Calu3 (cell line): ENCODE measurements at places on chromosomes 1 and 21.

- no peak for DNase-seq
Observed at GRCh38 chr1:178940068-178940765, 69.3 kb upstream of the ANGPTL1 start.

GRCh38 chr1:153261281-153262069, 2.0 kb downstream of the LORICRIN start:
- DNase-seq = peak; percentile 21

DNA sequence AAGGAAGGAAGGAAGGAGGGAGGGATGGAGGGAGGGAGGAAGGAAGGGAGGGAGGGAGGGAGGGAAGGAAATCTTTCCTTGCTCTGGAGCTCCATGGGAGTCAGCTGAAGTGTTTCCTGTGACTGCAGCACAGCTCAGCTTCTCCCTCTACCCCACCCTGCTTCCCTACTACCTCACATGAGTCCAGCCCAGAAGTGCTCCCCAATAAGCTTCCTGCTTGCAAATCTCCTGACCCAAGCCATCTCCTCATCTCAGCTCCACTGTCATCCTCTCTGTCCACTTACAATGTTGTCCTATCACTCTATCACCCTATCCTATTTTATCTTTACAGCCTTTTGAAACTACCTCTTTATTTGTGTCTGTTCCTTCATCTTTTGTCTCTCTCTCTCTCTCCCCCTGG, 52.9 kb upstream of the SSBP3 start:
- no peak for DNase-seq

GRCh38 chr1:220726634-220727033, 21.5 kb upstream of the MTARC2 start:
- no peak for DNase-seq

DNA sequence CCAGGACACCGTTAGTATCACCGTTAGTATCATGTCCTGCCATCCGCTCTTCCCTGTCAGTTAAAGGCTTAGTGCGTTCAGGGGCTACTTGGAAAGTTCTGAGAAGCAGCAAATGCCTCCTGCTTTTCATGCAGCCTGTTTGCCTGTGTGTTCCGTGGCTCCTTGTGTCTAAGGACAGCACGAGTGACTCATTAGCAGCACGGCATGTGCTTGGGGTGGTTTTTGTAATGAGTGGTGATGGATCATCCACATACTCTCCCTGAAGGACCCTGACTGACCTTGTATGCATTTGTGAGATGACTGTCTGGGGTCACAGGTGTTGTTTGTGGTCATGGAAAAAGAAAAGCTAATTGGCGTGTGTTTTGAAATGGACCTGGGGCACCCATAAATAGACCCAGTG, 221.9 kb downstream of the PBX1 start:
- DNase-seq = no peak

GRCh38 chr1:232880354-232880753, 70.1 kb upstream of the NTPCR start:
- peak; percentile 47 for DNase-seq

- DNase-seq = no peak
Observed at GRCh38 chr1:248816042-248816851, 9.5 kb downstream of the SH3BP5L start.

DNA sequence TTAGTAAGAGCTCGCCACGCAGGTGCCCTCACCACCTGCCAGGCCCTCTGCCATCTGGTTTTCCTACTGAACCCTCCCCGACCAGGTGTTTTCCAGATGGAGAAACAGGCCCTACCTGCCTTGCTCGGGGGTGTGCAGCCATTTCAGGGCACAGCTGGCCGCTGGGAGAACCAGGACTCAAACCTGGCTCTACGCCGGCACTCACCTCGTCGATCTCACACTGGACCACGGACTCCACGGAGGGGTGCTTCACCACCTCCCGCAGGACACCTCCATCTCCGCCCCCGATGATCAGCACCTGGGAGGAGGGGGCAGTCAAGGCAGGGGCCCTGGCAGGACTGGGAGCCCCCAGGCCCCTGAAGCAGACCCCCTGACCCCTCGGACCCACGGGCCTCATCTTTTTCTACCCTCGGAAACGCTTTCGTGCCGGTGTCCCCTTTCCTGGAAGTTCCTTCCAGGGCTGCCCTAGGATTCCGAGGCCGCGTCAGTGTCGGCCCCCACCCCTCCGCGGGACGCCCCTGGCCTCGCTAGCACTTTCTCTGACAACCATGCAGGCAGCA, 1.1 kb downstream of the SRM start:
- no peak for DNase-seq

DNA sequence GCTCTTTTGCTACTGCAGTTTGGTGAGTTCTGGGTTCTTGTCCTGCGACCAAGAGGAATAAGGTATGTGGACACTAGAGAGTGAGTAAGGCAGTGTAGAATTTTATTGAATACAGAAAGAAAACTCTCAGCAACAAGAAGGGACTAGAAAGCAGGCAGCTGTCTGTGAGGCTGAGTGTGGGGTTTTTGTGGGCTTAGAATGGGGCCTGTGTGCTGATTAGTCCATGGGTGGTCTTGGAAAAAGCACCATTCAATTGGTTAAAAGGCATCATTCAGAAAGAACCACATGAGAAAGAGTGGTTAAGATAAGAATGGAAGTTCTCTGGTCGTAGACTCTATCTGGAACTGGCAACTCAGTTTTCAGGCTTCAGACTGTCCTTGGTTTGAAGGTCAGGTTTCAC, 298.8 kb downstream of the TGFB2 start:
- no peak for DNase-seq

DNA sequence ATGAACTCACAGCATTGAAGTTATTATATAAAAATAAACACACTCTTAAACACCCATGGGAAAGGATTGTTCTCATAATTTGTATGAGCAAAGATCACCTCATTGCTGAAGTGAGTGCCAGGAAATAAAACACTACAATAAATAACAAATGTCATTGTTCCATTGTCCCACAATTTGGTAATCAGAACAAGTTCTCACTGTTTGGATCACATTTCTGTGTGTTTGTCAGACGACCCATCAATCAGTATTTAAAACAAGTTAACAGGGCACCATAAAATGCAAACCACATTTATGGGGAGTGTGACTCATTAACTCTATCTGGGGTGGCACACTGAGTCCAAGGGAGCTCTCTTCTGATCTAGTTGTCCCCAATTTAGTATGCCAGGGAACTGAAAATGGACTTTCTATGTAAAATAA, 124.5 kb downstream of the PTPRC start:
- DNase-seq = no peak

DNA sequence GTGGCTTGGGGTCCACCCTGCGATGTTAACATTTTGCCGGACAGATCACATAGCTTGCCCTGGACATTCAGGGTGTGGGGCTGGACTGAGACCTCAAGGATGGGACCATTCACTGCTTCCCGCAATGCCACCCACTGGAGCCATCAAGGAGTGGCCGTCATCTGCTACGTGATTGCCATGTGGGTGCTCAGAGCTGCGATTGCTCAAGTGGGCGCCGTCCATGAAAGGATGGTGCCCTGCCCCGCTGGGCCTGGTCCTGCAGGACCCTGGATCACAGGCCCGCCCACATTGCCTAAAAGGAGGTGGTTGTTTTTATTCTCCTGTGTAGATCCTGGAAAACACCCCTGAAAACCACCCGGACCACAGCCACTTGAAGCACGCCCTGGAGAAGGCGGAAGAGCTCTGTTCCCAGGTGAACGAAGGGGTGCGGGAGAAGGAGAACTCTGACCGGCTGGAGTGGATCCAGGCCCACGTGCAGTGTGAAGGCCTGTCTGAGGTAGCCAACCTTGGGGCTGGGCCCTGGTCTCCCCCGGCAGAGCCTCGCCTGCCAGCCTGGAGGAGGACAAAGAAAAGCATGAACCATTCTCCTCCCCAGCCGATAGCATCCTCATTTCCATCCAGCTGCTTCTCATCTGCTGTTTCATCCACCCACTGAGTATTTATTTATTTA, 40.4 kb downstream of the ATP5PO start:
- no peak for DNase-seq

- DNase-seq = no peak
Observed at GRCh38 chr1:6044481-6045109, 1.1 kb upstream of the KCNAB2 start.

GRCh38 chr1:40476924-40477677, at the start of gene ZFP69:
Gene ZFP69 (plus strand): TSS chr1:40477290. CDS start chr1:40479362, 2,072 bp downstream.
- DNase-seq = peak; percentile 75

- peak; percentile 56 for DNase-seq
Observed at GRCh38 chr1:185681034-185681633, 53.1 kb upstream of the HMCN1 start.

- DNase-seq = no peak
Observed at GRCh38 chr1:7727809-7728471, 43.2 kb upstream of the VAMP3 start.

GRCh38 chr1:24319312-24319863, at the start of gene GRHL3:
Gene GRHL3 (plus strand): TSS chr1:24319357. CDS start chr1:24319552, 195 bp downstream.
- peak; percentile 62 for DNase-seq

GRCh38 chr21:16709866-16710550, 802.8 kb upstream of the CXADR start:
- DNase-seq = no peak

DNA sequence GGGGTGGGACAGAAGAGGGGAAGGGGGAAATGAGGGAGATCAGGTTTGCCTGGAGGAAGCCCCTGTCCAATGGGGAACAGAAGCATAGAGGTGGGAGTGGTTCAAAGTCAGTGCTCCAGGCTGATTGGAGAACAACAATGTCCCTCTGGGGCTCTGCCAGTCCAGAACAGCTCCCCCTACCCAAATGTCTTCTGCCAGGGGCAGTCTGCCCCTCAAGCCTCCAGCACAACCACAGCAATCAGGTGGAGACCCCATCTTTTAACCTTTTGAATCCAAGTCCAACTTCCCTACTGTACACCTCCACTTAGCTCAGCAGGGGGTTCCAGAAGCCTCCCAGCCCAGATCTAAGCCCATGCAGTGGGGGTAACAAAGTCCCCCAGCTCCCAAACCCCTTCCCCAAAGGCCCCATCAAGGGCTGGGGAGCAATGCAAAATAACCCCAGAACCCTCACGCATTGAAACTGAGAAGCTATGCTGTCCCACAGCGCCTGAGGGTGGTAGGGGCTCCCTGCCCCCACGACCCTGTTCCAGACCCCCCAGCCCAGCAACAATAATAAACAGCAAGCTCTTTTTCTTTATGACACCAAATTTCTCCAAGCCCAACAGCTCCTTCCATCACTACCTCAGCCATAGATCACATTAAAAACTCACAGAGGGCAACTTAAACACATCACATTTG, 3.3 kb downstream of the AHDC1 start:
- no peak for DNase-seq

DNA sequence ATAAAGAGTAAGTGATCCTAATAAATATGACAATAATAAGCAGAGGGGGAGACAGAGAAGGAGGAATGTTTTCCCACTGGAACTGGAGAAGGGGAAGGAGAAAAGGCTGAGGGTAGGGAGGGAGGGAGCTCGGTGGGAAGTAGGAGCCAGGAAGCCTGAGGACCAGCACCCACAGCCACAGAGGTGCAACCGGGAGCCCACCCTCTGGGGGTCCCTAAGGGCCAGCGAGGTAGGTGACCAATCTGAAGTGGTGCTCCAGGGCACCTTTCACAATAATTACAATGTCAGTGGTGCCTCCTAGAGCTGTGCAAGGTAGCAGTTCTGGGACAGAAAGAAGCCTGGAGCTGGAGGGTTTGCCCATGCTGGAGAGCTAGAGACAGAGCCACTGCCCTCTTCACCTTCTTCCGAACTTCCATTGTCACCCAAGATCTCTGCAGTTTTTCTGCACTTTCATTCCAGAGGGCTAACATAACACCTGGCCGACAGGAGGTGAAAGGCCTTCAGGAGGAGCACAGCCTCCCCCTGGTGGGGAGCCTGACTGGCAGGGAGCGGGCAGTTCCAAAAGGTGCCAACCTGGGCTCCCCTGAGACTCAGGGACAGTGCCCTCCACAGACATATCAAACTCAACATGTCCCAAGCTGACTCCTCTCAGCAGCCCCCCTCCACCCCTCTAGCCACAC, 4.1 kb upstream of the AHCYL1 start:
- DNase-seq = peak; percentile 69

DNA sequence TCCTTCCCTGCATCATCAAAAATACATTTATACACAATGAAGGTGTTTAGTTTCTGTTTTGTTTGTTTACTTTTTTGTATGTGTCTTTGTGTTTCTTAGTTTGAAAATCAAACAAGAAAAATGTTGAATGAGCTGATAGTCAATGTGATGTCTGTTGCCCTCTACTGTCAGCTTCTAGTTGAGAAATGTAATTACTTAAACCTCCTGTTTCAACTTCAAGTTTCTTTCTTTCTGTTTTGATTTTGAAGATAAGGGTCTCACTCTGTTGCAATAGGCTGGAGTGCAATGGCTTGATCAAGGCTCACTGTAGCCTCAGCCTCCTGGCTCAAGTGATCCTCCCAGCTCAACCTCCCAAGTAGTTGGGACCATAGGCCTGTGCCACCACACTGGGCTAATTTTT, 37.5 kb downstream of the SPTA1 start:
- DNase-seq = no peak

- no peak for DNase-seq
Observed at GRCh38 chr1:234862944-234863515, 253.1 kb upstream of the IRF2BP2 start.

GRCh38 chr1:71019233-71019969, 28.2 kb downstream of the PTGER3 start:
- DNase-seq = no peak

DNA sequence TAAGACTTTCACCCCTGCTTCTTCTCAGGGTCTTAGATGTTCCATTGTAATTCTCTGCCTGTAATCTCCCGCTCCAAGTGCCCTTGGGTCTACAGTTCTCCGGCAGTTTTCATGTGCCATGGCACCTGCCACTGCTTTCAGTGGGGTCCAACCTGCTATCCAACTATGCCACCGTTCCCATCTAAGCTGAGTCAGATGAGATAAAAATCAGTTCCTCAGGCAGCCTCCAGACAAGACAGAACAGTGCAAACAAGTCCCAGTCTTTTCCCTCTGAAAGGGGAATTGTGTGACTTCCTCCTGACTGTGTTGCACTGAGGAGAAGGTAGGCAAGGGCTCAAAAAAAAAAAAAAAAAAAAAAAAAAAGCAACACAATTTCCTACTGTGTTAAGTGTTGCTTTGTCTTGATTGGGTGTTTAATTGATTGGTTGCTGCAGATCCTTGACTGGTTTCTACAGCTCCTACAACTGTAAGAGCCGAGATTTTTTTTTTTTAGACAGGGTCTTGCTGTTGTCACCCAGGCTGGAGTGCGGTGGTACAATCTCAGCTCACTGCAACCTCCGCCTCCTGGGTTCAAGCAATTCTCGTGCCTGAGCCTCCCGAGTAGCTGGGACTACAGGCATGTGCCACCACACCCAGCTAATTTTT, 50.7 kb downstream of the EBNA1BP2 start:
- no peak for DNase-seq

GRCh38 chr1:47424336-47424982, 8.4 kb downstream of the FOXE3 start:
- peak; percentile 56 for DNase-seq

GRCh38 chr1:182114627-182115023, 53.1 kb upstream of the ZNF648 start:
- no peak for DNase-seq

DNA sequence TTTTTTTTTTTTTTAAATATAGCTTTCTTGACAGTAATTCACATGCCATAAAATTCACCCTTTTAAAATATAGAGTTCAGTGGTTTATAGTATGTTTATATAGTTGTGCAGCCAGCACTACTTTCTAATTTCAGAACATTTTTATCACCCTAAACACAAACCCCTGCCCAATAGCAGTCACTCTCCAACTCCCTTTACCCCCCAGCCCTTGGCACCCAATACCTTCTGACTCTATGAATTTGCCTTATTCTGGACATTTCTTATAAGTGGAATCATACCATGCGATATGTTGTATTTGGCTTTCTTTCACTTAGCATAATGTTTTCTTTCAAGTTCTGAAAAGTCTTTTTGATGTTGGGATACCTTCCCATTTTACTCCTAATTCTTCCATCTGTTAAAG, 42.5 kb upstream of the NEXN start:
- DNase-seq = no peak
